ENCODE measurements at places on chromosomes 16 and 17.

- DNase-seq: no peak
These were observed 101.9 kb downstream of the KCNJ2 start for GRCh38 chr17:70271200-70271599.

- no peak for DNase-seq
These were observed 48.4 kb upstream of the SKAP1 start for GRCh38 chr17:48478224-48479013.

DNA sequence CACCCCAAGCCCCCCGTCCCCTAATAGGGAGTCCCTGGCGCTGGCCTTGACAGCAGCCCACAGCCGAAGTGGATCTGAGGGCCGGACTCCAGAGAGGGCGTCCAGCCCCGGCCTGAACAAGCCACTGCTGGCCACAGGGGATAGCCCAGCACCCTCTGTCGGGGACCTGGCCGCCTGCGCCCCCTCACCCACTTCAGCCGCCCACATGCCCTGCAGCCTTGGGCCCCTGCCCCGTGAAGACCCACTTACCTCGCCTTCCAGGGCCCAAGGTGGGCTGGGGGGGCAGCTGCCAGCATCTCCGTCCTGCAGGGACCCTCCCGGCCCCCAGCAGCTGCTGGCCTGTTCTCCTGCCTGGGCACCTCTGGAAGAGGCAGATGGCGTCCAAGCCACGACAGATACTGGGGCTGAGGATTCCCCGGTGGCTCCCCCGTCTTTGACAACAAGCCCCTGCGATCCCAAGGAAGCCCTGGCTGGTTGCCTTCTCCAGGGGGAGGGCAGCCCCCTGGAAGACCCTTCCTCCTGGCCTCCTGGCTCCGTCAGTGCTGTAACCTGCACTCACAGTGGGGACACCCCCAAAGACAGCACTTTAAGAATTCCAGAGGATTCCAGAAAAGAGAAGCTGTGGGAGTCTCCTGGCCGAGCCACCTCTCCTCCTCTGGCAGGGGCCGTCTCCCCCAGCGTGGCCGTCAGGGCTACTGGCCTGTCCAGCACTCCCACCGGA lies 19.3 kb upstream of the ZFPM1 start:
- no peak for DNase-seq

- no peak for DNase-seq
These were observed 52.6 kb downstream of the ZFHX3 start for GRCh38 chr16:72995151-72995881.

DNA sequence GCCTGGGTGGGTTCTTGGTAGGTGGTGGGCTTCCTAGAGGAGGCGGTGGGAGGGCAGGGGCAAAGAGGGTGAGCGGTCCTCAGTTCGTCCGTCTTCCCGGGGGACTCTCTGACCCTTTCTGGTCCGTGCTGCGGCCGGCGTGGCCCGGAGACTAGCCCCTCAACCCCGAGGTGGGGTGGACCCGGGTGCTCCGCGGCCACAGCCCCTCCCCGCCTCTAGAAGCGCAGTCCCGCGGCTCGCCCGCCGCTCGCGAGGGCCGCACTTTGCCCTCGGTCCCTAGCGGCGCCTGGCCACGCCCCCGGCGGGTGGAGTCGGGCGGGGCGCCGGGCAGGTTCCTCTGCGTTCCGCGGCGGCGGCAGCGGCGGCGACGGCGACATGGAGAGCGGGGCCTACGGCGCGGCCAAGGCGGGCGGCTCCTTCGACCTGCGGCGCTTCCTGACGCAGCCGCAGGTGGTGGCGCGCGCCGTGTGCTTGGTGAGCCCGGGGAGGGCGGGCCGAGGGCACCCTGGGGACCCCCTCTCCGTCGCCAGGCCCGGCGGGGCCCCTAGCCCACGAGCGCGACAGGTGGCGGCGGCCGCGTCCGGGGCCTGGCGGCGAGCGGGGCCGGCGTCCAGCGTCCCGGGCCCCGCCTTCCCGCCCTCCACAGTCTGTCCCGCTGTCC lies at the start of gene SYNGR2:
TSS of gene SYNGR2 (plus strand) at position 340 of the 661 bp plus-strand sequence. CDS start at position 376, 36 bp downstream.
- DNase-seq: peak; percentile 35

- DNase-seq: no peak
These were observed 725 bp downstream of the KRTAP16-1 start for GRCh38 chr17:41308251-41308917.

DNA sequence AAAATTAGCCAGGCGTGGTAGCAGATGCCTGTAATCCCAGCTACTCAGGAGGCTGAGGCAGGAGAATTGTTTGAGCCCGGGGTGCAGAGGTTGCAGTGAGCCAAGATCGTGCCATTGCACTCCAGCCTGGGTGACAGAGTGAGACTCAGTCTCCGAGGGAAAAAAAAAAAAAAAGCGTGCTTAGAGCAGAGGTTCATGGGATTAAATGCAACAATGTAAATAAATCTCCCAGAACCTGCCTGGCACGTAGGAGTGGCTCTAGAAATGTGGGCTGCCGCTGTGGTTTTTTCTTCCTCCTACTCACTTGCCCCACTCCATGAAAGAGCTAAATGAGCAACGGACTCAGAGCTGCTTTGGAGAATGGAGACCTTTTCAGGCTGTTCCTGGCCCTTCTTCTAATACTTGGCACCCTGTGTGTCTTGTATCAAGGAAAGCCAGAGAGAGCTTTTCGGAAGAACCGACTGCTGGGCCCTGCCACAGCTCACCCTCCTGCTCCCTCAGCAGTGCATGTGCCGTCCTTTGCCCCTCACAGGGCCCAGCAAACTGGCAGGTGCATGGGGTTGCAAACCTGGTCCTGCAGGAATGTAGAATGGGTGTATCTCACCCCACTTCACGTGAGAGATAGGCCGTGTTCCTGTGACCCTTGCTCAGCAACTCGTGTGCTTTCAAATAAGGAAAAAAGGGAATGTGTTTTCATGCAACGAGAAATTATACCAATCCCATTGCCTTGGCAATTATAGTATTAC lies 52.0 kb downstream of the LDHD start:
- DNase-seq: no peak

DNA sequence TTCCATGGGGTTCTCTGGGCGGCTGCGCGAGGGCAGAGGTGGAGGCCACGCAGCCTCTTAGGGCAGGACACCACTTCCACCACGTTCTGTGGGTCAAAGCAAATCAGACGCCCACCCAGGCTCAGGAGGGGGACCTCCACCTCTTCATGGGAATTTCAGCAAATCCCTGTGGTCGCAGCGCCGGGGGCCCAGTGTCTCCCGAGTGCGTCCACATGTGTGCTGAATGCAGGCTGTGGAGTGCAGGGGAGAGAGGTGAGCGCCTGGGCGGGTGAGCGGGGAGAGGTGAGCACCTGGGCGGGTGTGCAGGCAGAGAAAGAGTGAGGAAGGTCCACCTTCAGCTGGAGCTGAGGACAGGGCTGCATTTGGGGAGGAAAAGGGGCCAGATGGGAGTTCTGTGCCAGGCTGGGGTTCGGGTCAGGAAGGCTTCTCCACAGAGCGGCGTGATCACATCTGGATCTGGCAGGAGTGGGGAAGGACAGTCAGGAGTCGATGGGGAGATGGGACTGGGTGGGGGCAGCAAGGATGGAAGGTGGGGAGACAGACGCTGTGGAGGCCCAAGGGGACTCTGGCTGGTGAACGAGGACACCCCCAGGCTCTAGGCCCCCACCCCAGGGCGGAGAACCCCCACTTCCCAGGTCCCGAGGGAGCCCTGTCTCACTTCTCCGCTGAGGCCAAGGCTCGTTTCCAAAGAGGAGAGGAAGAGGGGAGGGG lies 36.8 kb upstream of the CBFA2T3 start:
- no peak for DNase-seq

DNA sequence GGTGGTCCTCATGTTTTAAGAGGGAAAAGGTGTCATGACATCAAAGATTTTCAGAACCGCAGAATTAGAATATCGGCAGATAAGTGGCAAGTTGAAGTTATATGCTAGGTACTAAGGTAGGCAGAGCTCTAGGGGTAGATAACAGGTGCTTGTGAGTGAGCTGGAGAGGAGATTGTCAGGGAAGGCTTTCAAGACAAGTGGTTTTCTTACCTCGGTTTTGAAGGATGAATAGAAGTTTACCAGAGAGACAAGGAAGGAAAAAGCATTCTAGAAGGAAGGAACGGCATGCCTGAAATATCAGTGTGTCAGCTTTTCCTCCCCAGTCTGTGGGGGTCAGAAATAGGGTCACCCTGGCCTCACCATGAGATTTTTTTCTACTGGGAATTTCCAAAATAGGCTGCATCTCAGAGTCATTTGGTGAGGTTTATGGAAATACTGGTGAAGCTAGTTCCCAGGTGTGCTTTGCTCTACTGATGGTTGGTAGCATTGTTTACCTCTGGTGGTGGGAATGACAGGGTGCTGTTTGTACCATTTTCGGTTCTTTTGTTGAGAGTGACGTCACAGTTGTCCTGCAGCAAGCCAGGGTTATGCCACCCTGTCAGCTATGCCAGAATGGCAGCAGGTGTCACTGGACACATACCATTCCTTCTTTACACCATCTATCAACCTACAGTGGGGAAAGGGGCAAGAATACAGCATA lies 112.5 kb downstream of the MSI2 start:
- no peak for DNase-seq

GRCh38 chr17:27352448-27353032 lies 58.6 kb downstream of the WSB1 start:
- DNase-seq: no peak

- DNase-seq: no peak
These were observed 2.3 kb downstream of the PERCC1 start for GRCh38 chr16:1433263-1433560.

GRCh38 chr16:28607116-28607623 lies 2.7 kb downstream of the SULT1A1 start:
- DNase-seq: no peak

DNA sequence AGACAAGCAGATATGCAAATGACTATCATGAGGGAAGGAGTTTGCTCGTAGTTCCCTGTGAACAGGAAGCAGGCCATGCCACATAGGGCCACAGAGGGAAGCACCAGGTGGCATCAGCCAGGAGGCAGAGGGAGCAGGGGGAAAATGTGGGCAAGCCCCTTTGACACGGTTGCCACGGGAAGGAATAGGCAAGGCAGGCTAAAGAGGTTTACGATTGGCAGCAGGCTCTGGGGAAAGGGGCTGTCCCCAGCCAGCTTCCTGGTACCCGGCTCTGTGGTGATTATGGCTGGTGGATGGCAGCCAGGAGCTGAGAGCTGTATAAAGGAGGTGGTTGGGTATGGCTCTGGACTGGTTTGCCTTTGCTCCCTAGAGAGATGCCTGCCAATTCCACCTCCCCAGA lies 848 bp downstream of the CES3 start:
- DNase-seq: no peak

DNA sequence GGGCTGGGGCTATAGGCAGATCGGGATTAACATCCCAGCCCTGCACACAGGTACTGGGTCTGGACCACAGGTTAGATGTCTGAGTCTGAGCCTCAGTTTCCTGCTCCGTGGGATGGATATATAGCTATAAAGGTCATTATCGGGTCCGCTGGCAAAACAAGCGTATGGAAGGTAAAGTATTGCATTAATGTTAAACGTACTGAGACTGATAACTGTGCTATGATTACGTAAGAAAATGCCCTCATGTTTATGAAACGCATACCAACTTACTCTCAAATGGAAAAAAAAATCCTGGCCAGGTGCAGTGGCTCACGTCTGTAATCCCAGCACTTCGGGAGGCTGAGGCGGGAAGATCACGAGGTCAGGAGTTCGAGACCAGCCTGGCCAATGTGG lies 135.2 kb downstream of the CCDC182 start:
- DNase-seq: no peak

DNA sequence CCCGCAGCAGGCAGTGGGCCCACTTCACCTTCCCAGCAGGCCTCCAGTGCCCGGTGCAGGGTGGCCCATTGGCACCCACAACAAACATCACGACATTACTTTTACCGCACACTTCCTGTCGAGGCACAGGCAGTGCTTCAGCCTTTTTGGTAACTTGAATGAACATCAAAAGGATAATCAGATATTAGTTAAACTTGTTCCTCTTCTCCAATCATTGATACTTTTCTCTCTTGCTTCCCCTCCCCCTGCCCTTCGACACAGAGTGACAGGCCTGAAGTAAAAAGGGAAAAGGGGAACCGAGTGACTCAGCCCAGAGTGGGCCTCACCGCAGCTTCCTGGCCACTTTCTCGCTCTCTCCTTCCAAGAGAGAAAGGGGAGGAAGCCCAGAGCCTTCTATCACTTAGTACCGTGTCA lies 507.0 kb downstream of the MAF start:
- no peak for DNase-seq

- no peak for DNase-seq
These were observed 32.6 kb upstream of the ERN1 start for GRCh38 chr17:64162554-64162953.

GRCh38 chr16:57735755-57736418 lies at the start of gene KATNB1:
KATNB1 (plus strand) TSS chr16:57735770; CDS start chr16:57737244, 1,474 bp downstream.
- DNase-seq: no peak

- DNase-seq: no peak
These were observed 2.5 kb downstream of the KRT32 start for GRCh38 chr17:41464682-41465081.

GRCh38 chr17:27521281-27522027 lies 65.2 kb downstream of the KSR1 start:
- no peak for DNase-seq

DNA sequence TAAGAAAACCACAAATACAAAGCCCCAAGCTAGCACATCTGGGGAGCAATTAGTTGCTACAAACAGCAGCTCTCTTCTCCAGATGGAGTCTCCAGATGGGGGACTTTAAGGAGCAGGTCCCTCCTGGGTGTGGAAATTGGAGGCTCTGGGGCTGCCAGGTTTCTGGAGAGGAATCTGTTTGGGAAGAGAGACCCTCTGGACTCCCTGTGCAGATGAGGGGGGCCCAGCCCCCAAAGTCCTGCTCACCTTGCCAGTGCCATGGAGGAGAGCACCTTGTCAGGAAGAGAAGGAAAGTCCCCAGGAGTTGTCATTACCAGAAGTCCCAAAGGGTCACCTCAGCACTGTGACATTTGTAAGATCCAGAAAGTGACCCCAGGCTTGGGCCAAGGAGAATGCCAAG lies 14.8 kb downstream of the TEKT5 start:
- DNase-seq: no peak

DNA sequence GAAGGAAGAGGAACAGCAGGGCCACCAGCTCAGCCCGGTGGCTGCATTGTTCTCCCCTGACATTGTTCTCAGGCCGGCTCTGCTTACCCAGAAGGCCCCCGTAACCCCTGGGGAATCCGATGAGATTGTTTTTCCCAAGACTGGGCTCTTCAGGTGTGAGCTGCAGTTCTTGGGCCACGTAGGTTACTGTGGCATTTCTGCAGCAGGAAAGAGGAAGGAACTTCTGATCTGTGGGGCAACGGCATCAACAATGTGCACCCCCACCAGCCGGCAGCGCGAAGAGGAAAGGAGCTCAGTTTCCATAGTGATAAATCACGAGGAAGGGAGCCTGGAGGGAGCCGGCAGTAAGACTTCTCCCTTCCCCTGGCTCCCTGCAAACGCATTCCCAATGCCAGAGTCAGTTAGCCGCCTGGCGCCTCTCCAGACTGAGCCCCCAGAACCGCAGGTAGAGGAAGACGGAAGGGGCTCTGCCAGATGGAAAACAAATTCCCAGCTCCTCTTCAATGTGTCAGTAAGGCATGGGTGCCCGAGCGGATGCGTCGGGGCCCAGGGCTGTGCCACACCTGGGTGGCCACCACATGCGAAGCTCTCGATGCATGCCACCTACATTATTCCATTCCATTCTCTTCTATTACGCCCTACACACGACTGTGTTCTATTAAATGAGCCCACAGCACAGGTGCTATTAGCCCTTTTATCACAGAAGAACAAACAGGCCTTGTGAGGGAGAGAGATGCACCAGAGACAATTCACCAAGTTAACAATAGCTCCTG lies 21.5 kb upstream of the PECAM1 start:
- peak; percentile 29 for DNase-seq

- DNase-seq: no peak
These were observed 16.5 kb downstream of the ZP2 start for GRCh38 chr16:21194771-21195301.

GRCh38 chr17:1455291-1455796 lies 688 bp downstream of the CRK start:
- DNase-seq: no peak

GRCh38 chr17:76901542-76902197 lies 33.5 kb downstream of the MGAT5B start:
- DNase-seq: no peak

All from NCI-H1417 treated with DMSO at 0.1 percent for 48 hours (cell line).